ENCODE measurements at places on chromosomes 16 and 17.
A peak's percentile ranks its signal among the peaks of the same experiment; 100 is the strongest.

- DNase-seq: no peak
Measured at GRCh38 chr16:48441863-48442279, 56.7 kb upstream of the SIAH1 start.

GRCh38 chr17:57908278-57908677 lies 46.9 kb downstream of the CUEDC1 start:
- no peak for DNase-seq

- DNase-seq: no peak
Measured at GRCh38 chr17:33447090-33447489, 154.0 kb upstream of the ASIC2 start.

GRCh38 chr17:1847191-1847590 lies 17.4 kb downstream of the RPA1 start:
- DNase-seq: no peak

DNA sequence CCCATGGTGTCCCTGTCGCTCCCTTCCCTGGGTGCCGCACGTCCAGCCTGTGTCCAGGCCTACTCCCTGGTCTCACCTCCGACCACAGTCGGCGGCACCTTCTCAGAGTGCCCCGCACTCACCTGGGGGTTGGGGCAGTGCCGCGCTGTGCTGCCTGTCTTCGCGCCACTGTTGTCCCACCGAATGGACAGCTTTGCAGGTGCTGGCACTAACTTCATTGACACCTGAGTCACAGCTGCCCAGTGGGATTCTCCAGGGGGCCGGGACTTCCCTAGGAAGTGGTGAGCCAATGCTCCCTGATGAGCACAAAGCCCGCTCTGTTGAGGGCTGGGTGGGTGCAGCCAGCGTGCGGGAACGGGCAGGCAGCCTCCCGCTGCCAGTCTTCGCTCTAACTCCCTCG lies 24.3 kb upstream of the DBNDD1 start:
- DNase-seq: no peak

GRCh38 chr17:5511401-5512225 lies 25.2 kb downstream of the MIS12 start:
- no peak for DNase-seq

DNA sequence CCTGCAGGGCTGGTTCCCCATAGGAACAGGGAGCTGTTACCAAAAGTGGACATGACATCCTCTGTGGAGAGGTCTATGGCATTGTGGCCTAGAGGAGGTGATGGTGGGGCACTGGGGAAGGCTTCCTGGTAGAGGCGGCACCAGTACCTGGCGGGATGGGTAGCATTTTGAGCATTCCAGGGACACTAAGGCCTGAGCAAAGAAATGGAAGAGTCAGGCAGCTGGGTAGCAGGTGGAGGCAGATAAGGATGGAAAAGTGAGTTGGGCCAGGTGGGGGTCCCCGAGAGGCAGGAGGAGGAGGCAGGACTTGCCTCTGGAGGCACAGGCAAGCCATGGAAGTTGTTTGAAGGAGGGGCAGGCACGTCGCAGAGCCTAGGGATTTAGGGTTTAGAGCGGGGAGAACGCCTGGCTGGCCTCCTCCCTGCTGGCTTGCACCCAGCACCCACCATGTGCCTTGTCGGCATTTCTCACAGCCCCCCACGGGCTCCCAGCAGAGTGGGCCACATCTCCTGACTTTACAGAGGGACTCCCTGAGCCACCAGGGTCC lies 5.1 kb upstream of the ADCY7 start:
- DNase-seq: no peak

- DNase-seq: peak; percentile 13
Measured at GRCh38 chr16:69187446-69188235, 677 bp downstream of the SNTB2 start.

GRCh38 chr16:50480206-50480605 lies 68.0 kb upstream of the NKD1 start:
- no peak for DNase-seq

DNA sequence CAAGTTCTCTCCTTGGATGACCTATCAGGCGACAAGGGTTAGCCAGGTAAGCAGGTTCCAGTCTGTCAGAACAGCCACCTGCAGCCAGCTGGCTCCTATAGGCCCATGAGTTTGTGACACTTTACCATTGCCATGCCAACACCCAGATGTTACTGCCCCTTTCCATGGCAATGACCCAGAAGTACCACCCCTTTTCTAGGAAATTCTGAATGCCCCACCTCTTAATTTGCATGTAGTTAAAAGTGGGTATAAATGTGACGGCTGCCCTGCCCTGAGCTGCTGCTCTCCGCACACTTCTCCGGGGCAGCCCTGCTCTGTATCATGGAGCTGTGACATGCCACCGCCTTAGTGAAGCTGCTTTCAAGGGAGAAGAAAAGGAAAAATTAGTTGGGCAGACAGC lies 10.0 kb upstream of the SECTM1 start:
- DNase-seq: no peak

GRCh38 chr16:27739606-27740357 lies 189.8 kb downstream of the KATNIP start:
- DNase-seq: no peak

GRCh38 chr17:77865112-77865611 lies 93.3 kb upstream of the TNRC6C start:
- no peak for DNase-seq

GRCh38 chr16:87541147-87541871 lies 48.5 kb upstream of the ZCCHC14 start:
- DNase-seq: no peak

GRCh38 chr16:55357241-55357640 lies 33.2 kb downstream of the IRX6 start:
- DNase-seq: no peak

GRCh38 chr16:54577651-54578128 lies 291.1 kb upstream of the IRX3 start:
- DNase-seq: no peak

DNA sequence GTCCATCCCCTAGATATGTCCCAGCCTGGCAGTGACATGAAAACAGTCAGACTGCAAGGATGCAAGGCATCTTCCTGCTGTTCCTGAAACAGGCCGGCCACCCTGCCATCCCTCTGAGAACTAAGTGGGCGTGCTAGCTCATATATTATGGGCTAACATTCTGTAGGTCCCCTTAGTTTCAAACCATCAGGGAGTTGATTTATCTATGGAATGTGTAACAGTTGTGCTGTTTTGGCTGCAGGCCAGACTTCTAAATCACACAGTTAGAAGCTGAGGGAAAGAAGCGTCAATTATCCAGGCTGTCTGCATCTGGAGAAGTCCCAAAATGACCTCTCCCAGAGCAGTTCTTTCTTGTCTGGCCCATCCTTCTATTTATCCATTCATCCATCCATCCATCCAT lies 102.7 kb upstream of the DNAH9 start:
- DNase-seq: no peak

- DNase-seq: no peak
Measured at GRCh38 chr16:75099075-75099667, 17.4 kb downstream of the LDHD start.

DNA sequence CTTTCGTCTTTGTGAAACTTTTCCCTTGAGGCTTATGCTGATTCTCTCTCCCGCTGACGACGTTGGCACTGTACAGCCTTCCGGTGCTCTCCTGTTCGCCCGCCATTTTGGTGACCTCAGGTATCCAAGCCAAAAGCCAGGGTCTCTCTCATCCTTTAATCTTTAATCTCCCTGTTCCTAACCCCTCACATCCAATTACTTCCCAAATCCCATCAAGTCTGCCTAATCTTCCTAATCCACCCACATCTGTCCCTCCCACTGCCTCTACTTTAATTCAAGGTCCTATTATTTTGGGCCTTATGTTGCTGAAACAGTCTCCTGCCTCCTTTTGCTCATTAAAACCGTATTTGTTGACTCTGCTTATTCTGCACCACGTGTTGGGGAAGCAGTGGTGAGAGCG lies 7.3 kb downstream of the WRAP53 start:
- no peak for DNase-seq

GRCh38 chr16:2037115-2037514 lies 10.4 kb downstream of the NHERF2 start:
- DNase-seq: no peak

- no peak for DNase-seq
Measured at GRCh38 chr17:10439816-10440215, 18.1 kb upstream of the MYH8 start.

DNA sequence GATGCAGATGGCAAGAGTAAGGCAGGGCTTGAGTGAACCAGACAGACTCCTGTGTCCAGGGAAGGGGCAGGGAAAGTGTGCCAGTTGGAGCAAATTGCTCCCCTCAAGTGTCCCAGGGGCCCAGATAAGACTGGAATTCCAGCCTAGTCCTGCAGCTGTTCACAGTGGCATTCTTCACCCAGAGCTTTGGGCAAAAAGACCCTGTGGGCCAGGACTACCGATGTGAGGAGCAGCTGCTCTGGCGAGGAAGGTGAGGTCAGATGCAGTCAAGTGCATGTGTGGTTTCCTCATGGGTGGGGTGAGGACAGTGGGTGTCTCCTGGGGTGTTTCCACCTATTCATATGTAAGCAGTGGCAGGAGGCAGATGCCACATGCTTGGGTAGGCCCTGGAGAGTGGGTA lies 14.3 kb downstream of the NEUROD2 start:
- no peak for DNase-seq

DNA sequence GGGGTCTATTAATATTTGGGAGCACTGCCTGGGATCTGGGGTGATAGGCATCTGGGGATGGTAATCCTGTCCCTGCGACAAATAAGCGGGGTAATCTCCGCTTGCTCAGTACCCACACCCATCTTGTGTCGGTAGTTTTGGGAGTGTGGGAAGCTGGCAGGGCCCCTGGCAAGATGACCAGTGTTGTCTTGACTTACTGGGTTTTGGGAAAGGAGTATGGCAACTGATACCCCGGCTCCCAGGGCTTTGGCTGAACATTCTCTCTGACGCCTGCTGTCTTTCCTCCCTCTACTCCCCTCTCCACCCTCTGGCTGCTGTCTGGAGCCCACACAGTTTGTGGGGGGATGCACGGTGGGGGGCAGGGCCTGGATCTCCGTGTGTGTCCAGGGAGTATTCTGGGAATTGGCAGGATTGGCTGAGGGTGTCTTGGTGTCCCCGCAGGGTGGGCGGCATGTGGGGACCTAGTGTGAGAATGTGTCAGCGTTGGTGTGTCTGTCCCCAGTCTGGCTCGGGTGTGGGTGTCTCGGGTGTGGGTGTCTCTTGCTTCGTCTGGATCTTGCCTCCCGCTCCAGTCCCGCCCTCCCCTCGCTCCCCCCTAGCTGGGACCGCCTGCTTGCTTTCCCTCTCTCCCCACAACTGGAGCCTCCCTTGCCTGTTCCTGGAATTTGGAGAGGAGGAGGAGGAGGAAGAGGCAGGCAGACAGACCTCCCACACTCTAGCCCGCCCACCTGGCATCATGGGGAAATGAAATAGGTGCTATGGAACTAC lies 12.0 kb downstream of the RARA start:
- no peak for DNase-seq

- DNase-seq: no peak
Measured at GRCh38 chr17:82804442-82805191, 35.2 kb downstream of the ZNF750 start.

DNA sequence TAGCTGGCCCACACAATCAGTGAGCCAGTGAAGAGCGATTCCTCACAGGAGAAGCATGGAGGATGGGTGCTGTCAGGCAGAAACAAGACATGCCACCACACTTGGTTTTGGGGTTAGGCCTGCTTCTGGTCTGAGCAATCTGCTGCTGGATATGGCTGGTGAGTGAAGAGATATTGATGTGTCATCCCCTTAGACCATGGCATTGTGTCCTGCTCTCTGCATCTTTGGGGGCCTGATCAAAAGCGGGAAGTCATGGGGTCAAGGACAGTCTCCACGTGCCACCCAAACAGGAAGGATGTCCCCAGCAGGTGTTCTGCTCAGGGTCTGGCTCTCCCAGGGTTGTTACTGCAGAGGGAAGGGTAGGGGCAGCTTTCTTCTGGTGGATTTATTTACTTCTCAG lies 140.7 kb downstream of the PRKCB start:
- no peak for DNase-seq

- DNase-seq: no peak
Measured at GRCh38 chr17:69630056-69630635, 215.6 kb downstream of the MAP2K6 start.

DNA sequence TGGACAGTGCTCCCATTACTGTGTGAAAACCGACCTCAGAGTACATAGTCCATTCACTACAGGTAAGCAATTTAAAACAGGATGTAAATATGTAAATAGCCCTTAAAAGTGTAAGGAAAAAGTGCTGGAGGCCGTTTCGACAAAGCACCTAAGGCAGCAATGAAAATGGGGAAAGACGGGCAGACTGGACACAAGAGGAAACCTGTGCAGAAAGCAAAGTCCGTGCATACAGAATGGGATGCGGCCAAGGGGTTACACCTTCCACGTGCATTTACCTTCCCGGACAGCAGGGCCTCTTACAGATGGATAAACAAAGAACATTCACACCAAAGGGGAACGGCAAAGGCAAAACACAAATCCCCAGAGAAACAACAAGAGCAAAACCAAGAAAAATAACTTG lies 32.0 kb downstream of the LMF1 start:
- no peak for DNase-seq

DNA sequence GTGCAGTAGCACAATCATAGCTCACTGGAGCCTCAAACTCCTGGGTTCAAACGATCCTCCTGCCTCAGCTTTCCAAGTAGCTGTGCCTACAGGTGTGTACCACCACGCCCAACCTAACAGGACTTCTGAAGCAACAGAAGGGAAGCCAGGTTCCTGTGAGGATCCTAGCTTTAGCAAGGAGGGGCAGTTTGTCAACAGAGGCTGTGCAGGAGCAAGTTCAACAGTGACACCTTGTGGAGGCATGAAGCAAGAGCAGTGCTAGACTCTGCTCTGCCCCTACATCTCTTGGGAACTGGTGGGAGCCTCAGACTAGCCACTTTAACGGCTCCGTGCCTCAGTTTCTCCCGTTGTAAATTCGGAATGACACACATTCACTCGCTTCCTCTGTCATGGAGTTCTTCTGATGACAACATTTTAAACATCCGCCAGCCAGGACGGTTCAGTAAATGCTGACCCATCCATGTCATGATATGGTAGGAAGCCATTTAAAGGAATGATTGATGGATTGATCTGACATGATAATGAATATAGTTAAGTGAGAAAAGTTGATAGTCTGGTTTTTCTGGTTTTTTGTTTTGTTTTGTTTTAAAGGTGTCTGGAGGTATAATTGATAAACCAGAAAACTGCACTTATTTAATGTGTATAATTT lies 218.7 kb downstream of the MRTFB start:
- DNase-seq: no peak

DNA sequence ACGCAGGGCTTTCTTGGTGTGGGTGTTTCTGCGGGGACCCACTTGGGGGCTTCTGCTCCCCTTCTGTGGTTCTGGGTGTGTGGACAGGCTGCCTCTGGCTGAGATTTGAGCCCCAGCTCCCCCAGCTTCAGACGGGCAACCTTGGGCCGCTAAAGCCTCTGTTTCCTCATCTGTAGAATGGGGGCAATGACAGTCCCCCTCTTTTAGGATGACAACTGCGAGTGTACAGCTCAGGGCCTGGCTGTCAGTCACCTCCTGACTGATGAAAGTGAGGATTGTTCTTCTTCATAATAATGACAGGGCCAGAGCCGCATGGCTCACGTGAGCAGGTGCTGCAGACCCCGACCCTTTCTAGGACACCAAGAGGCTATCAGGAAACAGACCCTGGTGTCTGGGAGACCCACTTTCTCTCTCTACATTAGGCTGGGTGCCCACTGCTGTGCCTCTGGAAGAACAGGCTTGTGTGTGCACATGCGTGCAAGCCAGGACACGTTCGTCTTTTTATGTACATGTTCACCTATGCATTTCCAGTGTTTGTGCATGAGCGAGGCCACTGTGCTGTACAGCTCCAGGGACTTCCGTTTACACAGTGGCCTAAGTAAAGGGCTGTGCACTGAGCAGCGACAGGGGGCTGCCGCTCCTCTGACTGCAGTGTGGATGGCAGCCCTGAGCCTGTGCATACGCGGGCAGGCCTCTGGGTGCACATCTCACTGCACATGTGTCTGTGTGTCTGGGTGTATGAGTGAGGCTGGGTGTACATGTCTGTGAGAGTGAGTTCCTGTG lies 4.6 kb downstream of the SPNS3 start:
- DNase-seq: no peak

Data from stimulated activated CD4-positive, alpha-beta T cell treated with anti-CD3 and anti-CD28 coated beads, TNF-alpha, amount 100 ng/mL, for 4 hours (primary cell).